ENCODE measurements at places on chromosomes 16 and 17.

DNA sequence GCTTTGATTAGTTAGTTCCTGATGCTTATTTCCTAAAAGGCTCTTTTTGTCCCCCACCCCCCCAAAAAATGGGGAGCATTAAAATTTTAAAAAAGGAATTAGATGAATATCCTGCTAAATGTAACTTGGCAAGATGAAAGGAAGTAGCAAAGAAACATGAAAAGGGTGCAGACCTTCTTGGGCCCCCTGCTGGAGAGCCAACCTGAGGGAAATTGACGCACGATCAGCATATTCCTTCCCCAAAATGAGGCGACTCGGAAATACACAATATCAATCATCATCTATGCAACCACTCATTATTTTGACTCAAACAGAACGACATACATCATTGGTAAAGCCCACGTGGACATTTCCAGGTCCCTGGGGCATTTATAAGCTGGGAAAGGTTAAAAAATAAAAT lies 59.7 kb downstream of the GRIN2A start:
- no peak for DNase-seq

DNA sequence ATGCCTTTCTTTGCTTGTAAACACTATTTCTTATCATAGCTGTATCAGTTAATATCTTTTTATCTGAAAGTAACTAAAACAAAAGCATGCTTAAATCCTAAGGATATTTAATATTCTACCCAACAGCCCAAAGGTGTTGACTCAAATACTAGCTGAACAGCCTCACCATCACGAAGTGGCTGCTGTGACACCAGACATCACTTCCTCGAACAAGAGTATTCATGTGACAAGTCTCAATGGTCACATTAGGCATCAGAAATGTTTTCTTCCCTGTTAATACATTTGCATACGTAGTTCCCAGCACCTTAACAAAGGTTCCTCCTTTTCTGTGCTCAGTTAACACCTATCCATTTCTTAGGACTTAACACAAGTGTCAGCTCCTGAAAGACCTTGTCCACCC lies 193.8 kb upstream of the DYNLRB2 start:
- no peak for DNase-seq

GRCh38 chr17:17855976-17856375 lies 19.2 kb upstream of the SREBF1 start:
- no peak for DNase-seq

- DNase-seq, result no peak
Observed at GRCh38 chr16:8889893-8890548, 7.9 kb downstream of the LITAFD start.

GRCh38 chr17:1087381-1088241 lies 90.7 kb downstream of the TIMM22 start:
- no peak for DNase-seq

GRCh38 chr17:18108401-18109312 lies at the start of gene MYO15A:
Gene MYO15A, plus strand, starts transcription at chr17:18108756. Its CDS starts 10,045 bp downstream, at chr17:18118801.
- no peak for DNase-seq

- DNase-seq, result no peak
Observed at GRCh38 chr17:61289408-61290385, 109.9 kb upstream of the TBX2 start.
